Stimulated activated CD8-positive, alpha-beta memory T cell treated with anti-CD3 and anti-CD28 coated beads, Interleukin-7, amount 100 ng/mL, for 1 hour (primary cell): ENCODE measurements at places on chromosomes 12 and 14.

DNA sequence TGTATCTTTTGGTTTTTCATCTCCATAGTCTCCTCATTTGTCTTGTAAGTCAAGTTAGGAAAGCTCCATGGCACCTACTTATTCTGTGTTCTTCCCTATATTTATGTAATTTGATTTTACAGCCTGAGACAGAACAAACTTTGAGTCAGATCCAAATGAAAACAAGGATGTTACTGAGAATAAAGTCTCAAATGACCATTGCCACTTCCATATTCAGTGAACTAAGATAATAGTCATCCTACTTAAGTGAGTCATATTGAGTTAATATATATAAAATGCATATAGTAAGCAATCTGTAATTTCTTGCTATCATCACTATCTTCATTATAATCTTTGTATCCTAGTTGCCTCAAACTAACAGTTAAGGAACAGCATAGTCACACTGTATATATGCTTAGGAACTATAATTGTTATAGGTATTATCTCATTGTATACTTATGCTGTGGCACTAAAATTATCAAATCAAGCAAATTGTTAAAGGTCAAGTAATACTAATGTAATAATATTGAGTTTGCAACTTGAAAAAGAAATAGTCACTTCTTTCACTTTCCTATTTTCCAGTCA is 30.8 kb downstream of the TMTC3 start:
- no peak for DNase-seq

DNA sequence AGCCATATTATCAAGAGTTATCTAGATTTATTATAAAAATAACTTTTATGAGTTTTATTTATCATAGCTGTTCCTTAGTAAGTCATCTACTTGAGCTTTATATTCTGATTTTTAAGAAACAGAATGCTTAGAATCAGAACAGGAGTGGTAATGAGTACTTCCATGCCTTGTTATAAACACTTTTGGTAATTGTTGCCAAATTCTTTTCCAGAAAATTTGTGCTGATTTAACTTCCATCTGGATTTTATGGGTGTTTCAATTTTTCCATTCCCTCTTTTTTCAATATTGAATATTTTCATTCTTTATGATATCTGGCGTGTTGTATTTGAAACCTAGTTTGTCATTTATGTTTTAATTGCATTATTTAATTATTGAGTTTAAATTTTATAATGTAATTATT is 131.2 kb downstream of the MSRB3 start:
- no peak for DNase-seq

- no peak for DNase-seq
These were observed 18.1 kb upstream of the KSR2 start for GRCh38 chr12:117986705-117987469.

GRCh38 chr12:7241404-7242005 is 52.0 kb downstream of the PEX5 start:
- DNase-seq: no peak

GRCh38 chr12:67541625-67541991 is 106.9 kb upstream of the DYRK2 start:
- DNase-seq: no peak

DNA sequence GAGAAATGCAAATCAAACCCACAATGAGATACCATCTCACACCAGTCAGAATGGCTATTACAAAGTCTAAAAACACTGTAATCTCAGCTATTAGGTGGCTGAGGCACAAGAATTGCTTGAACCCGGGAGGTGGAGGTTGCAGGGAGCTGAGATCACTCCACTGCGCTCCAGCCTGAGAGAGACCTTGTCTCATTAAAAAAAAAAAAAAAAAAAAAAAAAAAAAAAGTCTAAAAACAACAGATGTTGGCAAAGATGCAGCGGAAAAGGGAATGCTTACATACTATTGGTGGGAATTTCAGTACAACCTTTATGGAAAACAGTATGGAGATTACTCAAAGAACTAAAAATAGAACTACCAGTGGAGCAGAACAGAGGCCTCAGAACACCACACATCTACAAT is 19.0 kb upstream of the ATF7 start:
- DNase-seq: no peak

DNA sequence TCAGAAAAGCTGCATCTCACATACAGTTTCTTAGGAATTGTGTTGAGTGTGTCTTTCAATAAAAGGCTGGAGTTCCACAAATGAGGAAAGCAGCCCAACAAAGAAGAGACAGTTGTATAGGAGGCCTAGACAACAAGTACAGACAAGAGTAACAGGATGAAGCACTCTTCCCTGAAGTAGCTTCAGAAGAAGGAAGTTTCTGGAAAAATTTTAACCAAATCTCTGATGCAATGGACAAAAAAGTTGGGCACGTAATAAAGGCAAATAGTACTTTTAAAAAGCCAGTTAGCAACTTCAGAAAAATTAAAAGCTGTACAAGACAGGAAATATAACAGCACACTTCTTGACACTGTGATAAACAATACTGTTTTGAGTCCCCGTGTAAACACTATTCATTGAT is 134.1 kb upstream of the PLEKHG7 start:
- no peak for DNase-seq

GRCh38 chr14:47917344-47917954 is 242.0 kb upstream of the MDGA2 start:
- no peak for DNase-seq

DNA sequence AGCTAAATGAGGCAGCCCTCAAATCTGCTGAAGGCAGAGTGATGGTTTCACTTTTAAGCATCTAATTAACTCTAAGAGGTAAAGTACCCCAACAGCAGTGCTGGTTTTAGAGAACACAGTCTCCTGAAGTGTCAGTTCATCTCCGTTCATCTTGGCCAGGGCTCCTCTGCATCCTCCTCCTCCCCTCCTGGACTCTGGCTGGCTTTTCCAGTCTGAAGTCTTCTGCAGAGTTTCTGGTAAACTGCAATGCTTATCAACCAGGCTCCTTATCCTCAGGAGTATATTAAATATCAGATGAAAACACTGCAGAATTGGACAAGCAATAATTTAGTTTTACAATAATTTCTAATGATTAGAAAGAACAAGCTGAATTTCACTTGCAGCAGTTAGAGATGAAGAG is 115.4 kb downstream of the GTF2A1 start:
- DNase-seq: no peak

GRCh38 chr12:93336291-93336741 is 41.4 kb upstream of the NUDT4 start:
- no peak for DNase-seq

GRCh38 chr12:31876568-31877424 is 82.4 kb upstream of the RESF1 start:
- DNase-seq: no peak

GRCh38 chr12:93356214-93356613 is 21.5 kb upstream of the NUDT4 start:
- DNase-seq: no peak

- DNase-seq: no peak
These were observed 131.1 kb upstream of the G2E3 start for GRCh38 chr14:30427846-30428245.

DNA sequence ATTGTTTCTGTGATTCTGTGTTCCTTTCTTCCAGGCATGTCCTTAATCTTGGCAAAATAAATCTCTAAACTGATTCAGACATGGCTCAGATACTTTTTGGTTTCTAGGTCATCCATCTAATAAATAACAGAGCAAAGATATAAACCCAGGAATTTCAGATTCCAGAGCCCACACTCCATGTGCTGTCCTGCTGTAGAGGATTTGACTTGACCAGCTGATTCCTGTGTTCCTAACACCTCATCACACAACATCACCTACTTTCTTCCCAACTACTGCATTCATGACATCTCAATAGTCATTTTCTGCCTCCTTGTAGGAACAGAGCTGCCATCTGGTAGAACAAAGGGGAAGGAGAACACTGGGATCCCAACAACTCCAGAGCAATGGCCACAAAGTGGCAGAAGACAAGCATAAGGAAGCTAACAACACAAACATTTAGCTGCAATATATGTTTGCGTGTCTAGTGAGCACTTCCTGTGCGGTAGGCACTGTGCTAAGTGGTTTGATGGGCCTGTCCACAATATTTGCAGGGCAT is 91.9 kb upstream of the OVCH1 start:
- no peak for DNase-seq

- DNase-seq: no peak
These were observed 11.9 kb upstream of the CIPC start for GRCh38 chr14:77086017-77086727.

- no peak for DNase-seq
These were observed 52.4 kb downstream of the CCER1 start for GRCh38 chr12:90902596-90902995.

DNA sequence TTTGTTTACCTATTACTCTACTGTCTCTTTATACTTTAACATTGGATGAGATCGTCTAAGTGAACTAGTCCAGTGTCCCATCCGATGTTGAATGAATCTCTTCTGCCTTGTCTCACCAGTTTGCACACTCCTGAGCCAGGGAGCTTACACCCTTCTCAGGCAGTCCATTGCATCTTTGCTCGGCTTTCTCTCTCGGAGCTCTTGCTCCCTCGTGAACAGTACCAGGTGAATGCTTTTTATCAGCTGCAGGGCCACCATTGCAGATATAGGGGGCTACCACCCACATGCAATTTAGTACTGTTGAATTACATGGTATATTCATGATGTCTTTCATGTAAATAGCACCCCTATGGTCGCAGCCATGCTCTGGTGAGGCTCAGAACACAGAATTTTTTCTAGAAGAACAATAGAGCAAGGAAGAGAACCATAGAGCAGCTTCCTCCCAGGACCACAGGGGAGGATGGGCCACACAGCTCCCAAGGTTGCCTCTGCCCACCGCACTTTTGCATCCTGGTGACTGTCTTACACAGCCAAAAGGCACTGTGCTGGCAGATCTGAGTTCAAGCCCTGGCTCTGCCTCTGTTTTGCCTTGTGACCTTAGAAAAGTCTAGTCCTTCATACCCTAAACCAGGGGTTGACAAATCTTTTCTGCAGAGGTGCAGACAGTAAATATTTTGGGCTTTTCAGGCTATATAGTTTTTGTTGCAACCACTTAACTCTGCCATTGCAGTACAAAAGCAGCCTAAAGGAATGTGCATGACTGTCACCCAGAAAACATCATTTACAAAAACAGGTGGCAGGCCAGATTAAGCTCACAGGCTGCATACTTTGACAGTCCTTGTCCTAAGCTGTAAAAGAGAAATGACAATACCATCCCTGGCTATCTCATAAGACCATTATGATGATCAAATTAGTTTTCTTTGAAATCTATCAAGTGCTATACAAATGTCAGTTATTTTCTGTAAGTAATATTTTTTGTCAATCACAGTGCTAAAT is 35.4 kb downstream of the PLEKHG7 start:
- no peak for DNase-seq

- no peak for DNase-seq
These were observed 8.1 kb downstream of the BCL7A start for GRCh38 chr12:122029620-122030423.

DNA sequence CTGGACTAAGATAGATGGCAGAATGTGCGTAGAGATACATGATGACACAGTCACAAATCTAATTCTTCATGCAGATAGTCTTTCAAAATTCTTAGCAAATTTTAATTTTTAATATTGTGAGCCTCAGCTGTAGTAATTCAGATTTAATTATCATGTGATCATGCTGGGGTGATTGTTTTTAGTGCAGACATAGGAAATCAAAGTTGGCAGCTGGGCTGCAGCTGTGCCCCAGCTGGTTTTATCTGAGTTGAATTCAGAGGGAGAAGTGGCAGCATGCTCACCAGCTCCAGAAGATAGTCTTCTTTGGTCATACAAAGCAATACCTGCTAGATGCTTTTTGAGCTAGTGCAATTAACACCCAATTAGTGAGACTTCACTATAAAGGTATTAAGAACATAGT is 292.9 kb downstream of the RAD51B start:
- no peak for DNase-seq

GRCh38 chr14:58994130-58994529 is 194.3 kb upstream of the DAAM1 start:
- DNase-seq: no peak

- no peak for DNase-seq
These were observed 121.4 kb upstream of the TMCC3 start for GRCh38 chr12:94771741-94772140.

GRCh38 chr12:10128687-10129086 is 1.3 kb downstream of the CLEC7A start:
- DNase-seq: no peak

GRCh38 chr14:95180966-95181741 is 23.8 kb upstream of the DICER1 start:
- no peak for DNase-seq

DNA sequence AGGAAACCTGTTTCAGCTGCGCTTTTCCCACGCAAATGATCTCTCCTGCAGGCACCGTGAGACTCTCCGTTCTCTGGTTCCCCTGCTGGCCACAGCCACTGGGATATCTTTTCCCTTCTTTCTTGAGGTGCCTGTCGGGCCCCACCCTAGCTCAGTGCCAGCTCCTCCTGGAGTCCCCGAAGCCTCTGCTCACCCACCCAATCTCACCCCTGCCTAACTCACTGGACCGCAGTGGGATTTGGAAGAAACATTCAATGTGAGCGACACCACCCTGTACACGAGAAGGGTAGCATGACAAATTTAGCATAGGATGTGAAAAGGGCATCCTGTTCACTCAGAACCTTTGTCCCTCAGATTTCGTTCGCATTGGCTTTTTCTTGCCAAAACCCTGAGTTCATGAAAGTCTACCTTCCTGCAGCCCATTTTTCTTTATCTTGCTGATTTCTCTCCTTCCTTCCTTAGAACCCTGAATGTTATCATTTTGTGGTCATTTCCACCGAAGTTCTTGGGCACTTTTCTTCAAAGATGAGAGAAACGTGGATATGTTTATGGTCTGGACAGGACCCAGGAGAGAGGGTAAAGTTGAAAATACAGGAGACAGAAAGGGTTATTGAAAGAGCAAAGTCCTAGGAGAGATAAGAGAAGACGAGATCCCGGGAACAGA is 63.6 kb upstream of the ELK3 start:
- no peak for DNase-seq

GRCh38 chr12:7441216-7441615 is 2.7 kb downstream of the CD163L1 start:
- DNase-seq: no peak

- DNase-seq: no peak
These were observed 70.5 kb upstream of the ATP2B1 start for GRCh38 chr12:89779090-89779489.

- DNase-seq: peak; percentile 75
These were observed 1.4 kb upstream of the ZFP36L1 start for GRCh38 chr14:68794130-68794850.

DNA sequence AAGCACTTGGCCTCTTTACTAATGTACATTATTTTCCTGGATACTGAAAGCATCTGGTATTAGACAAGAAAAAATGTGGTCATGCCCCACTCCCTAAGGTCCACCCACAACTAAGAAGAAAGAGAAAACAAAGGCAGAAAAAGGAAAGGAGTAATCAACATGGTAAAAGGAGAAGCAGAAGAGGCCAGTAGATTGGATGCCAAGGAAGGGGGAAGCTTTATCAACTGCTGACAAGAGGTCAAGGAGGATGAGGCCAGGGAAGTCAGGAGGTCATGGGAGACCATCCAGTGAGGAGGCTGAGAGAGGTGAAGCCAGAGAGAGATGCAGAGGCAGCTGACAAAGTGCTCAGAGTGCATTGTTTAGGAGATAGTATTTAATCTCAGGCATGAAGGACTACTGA is 383.5 kb downstream of the ZFP36L1 start:
- DNase-seq: no peak

- DNase-seq: no peak
These were observed 29.7 kb upstream of the SAV1 start for GRCh38 chr14:50697659-50698290.
